Sigmoid colon (tissue), 7 donors: ENCODE measurements at places on chromosomes 3 and 15. TPM values are rescaled to one million over a fixed set of nuclear protein-coding genes. Genes with fewer than 3 reads are reported as not detected.

DNA sequence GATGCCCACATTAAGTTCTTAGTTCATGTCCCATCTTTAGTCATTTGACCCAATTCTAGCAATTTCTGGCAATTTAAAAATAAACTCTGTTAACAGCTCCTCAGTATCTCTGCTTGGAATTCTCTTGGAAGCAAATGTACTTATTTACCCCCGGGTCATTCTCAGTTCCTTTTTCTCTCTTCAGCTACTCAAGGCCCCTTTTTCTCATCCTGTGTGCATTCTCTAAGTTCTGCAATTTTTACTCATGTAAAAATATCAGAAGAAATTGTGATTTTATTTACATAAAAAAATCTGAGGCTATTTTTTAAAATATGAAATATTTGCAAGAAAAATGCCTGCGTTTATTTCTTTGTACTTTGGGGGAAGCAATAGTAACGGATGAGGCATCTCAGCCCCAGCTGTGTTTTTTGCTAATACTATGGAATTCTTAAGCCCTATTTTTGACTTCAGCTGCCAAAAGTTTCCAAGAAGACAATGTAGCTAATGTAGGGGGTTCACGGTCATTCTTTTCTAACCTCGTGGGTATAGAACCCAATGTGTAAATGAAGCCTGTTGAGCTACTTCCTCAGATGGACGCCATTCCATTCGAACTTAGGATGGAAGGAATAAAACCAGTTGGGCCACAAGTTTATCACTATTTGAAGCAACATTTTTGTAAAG lies 20.0 kb downstream of the CERS3 start:
- no peaks in the 10 kb centered on the region for H3K36me3 ChIP-seq
- no peak overlapping the region for H3K4me3 ChIP-seq
- H3K27me3 ChIP-seq, result no peaks in the 10 kb centered on the region
- no peak for DNase-seq
- no peaks in the 10 kb centered on the region for H3K4me1 ChIP-seq

DNA sequence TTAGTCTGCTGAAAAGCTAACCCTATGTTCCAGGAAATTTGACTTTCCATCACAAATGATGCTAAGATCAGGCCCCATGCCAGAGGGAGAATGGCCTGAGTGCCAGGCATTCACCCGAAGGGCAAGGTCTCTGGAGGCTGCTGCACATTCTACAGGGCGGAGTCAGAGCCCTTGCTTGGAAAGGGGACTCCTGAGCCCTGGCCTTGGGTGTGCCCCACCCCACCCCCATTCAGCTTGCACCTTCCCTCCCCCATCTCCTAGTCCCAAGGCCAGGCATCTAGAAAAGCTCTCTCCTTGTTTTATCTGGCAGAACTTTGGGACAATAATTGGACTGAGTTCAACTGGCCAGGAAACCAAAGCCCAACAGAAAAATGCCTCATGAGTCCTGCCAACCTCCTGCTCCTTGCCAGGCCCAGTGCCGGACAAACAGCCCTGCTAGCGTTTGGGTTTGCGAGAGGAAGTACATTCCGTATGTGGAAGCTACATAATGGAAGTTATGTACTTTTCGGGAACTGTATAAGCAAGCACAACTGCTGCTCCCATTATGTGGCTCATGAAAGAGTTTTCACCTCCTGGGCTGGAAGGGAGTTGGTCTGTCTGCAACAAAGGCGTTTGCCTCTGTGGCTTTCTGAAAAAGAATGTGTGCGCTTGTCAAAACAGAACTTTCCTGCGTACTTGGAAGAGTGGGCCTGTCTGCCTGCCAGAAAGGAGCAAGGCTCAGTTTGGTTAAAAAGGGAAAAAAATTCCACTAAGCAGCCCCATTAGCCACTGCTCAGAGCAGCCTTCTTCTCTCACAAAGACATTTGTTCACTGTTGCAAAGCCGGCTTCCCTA lies 321.5 kb upstream of the CTNNB1 start:
- DNase-seq, result peak; percentile 82
- no peaks in the 10 kb centered on the region for H3K36me3 ChIP-seq
- H3K27me3 ChIP-seq, result no peaks in the 10 kb centered on the region

ZBED2 gene
- polyA plus RNA-seq, result not detected

DNA sequence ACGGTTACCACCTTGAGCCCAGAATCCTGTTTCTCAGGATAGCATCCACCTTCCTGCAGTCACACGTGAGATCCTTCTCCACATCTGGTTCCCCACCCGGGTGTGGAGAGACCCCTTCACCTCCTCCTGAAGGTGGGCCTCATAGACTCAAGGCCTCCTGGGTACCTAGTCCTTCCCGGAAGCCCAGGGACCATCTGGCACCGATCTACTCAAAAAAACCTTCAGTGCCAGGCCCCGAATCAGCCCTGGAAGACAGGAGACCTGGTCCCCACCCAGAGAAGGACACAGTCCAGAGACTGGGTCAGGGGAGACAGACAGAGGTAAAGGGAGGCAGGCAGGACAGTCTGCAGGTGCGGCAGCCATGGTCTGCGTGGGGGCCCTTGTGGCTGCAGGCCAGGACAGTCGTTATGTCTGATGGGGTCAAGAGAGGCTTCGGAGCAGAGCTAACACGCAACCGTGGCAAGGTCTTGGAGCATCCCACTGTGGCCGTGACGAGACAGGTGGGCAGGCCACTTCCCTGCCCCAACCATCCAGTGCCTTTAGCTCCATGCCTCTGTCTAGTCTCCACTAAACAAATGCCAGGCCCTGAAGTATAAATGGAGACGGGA lies 112.2 kb upstream of the ABHD17C start:
- no peaks in the 10 kb centered on the region for H3K27me3 ChIP-seq
- no peak overlapping the region for H3K4me3 ChIP-seq

MYEF2 gene
- polyA plus RNA-seq, result 8.6 TPM

- no peak overlapping the region for H3K4me3 ChIP-seq
- peaks cover 10% of the 10 kb centered on the region for H3K4me1 ChIP-seq
- no peak for DNase-seq
Observed at GRCh38 chr3:23754215-23754614, 51.5 kb upstream of the UBE2E1 start.

CADM2 gene
- 1.2 TPM for polyA plus RNA-seq

- no peaks in the 10 kb centered on the region for H3K36me3 ChIP-seq
- no peak for DNase-seq
- H3K27ac ChIP-seq, result no peak overlapping the region
- H3K4me1 ChIP-seq, result peaks cover 10% of the 10 kb centered on the region
Observed at GRCh38 chr15:83604549-83604948, 49.4 kb upstream of the ADAMTSL3 start.

DNA sequence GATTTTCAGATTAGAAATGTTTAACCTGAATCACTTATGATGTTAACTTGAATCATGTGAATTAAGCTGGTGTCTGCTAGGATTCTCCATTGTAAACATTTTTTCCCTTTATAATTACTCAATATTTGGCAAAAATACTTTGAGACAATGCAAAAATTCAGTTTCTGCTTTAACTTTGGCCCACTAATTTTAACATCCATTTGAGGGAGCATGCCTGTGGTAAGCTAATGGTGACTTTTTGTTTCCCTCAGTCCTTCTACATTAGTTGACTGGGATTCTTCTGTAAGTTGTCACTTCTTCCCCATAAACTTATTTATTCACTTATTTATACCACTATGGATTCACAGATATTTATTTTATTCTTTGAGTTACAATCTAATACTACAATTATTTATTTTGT lies 59.3 kb downstream of the PIK3R4 start:
- H3K4me3 ChIP-seq, result no peak overlapping the region
- no peaks in the 10 kb centered on the region for H3K27me3 ChIP-seq
- no peak overlapping the region for H3K27ac ChIP-seq
- no peaks in the 10 kb centered on the region for H3K4me1 ChIP-seq
- H3K36me3 ChIP-seq, result peaks cover 10% of the 10 kb centered on the region

ADGRG7 gene
- 7.4 TPM for polyA plus RNA-seq

DNA sequence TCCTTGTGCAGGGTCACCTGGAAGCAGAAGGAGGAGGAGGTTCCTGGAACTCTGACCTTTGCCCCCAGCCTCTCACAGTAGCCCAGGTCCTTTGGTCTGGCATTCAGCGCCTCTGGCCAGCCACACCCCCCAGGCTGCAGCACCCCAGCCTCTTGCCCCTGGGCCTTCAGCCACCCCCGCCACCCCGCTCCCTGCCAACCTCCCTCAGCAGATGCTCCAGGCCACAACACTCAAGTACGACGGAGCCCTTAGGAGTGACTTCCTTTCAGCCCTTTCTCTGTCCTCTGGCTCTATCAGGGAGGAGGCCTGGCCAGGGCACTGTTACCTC lies 45.2 kb downstream of the GRIP2 start:
- H3K27me3 ChIP-seq, result no peaks in the 10 kb centered on the region
- no peak overlapping the region for H3K27ac ChIP-seq
- no peaks in the 10 kb centered on the region for H3K36me3 ChIP-seq
- DNase-seq, result no peak
- no peak overlapping the region for H3K4me3 ChIP-seq

DNA sequence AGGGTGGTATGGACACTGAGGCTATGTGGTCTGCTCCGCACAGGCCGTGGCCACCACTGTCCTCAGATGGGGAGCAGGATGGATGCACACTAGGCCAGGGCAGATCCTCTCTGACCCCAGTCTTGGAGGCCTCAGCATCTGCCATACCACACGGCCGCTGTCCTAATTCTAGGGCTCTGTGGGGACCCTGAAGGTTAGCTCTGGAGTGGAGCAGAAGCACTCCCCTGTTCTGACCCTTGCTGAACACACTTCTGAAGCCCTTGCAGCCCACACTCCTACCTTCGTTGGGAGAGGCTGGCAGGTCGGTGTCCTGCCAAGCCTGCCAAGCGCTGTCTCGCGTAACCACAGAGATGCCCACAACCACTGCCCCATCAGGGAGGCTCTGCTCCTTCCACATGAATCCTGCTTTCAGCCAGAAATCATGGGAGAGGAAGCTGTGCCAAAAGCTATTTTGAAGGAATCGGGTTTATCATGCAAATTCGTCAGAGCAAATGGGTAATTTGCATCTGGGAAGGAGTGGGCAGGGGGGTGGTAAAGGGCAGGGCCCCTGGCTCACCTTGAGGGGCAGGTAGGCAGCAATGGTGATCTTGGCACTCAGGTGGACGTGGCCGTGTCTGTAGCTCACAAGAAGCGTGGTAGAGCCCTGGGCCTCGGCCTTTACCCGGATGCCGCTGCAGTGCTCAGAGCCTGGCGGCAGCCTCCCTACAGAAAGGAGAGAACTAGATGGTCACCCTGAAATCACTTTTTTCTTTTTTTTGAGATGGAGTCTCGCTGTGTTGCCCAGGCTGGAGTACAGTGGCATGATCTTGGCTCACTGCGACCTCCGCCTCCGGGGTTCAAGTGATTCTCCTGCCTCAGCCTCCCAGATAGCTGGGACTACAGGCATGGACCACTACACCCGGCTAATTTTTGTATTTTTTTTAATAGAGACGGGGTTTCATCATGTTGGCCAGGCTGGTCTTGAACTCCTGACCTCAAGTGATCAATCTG lies 54.4 kb downstream of the NUP210 start:
- H3K4me1 ChIP-seq, result no peaks in the 10 kb centered on the region
- H3K27ac ChIP-seq, result no peak overlapping the region
- no peaks in the 10 kb centered on the region for H3K36me3 ChIP-seq
- H3K27me3 ChIP-seq, result no peaks in the 10 kb centered on the region
- H3K4me3 ChIP-seq, result no peak overlapping the region

- H3K4me1 ChIP-seq, result no peaks in the 10 kb centered on the region
- no peaks in the 10 kb centered on the region for H3K27me3 ChIP-seq
- H3K27ac ChIP-seq, result no peak overlapping the region
- no peak overlapping the region for H3K4me3 ChIP-seq
- H3K36me3 ChIP-seq, result peaks cover 10% of the 10 kb centered on the region
Observed at GRCh38 chr3:132486099-132486498, 68.8 kb downstream of the DNAJC13 start.

DNA sequence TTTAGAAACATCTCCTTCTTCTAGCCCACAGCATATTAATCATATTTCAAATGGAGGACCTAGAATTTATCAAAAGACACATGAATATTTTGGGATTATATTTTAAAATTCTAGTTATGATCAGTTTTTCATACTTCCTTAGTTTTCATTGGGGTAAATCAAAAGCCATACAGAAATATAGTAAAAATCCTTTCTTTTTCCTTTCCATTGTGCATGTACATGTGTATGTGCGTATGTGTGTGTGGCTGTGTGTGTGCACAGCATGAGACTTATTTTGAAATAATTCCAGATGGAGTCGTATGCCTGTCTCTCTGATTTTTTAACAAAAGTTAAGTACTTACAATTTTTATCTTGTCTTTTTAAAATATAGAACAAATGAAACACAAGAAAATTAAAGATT lies 94.5 kb downstream of the ARPP21 start:
- no peak overlapping the region for H3K4me3 ChIP-seq
- no peak for DNase-seq
- no peaks in the 10 kb centered on the region for H3K4me1 ChIP-seq

CPB1 gene
- 0.22 TPM for polyA plus RNA-seq

DNA sequence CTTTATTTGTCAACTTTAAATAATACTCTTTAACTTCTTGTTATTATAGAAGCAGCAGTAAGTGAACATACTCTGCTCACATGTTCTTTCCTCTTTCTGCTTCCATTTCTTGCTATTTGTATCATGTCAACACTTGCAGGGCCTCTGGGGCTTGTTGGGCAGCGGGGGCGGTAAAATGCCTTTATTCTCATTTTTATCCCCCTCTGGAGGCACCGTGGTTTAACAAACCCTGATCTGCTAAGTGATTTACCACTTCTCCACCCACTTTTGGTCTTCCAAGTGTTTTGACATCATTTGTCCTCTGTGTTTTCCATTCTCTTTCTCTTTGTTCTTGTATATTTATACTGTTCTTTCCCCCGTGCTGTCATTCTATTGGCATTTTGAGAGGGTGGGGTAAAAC lies 33.9 kb downstream of the SCN10A start:
- no peak for DNase-seq
- H3K4me1 ChIP-seq, result no peaks in the 10 kb centered on the region
- no peak overlapping the region for H3K4me3 ChIP-seq
- H3K36me3 ChIP-seq, result no peaks in the 10 kb centered on the region

DNA sequence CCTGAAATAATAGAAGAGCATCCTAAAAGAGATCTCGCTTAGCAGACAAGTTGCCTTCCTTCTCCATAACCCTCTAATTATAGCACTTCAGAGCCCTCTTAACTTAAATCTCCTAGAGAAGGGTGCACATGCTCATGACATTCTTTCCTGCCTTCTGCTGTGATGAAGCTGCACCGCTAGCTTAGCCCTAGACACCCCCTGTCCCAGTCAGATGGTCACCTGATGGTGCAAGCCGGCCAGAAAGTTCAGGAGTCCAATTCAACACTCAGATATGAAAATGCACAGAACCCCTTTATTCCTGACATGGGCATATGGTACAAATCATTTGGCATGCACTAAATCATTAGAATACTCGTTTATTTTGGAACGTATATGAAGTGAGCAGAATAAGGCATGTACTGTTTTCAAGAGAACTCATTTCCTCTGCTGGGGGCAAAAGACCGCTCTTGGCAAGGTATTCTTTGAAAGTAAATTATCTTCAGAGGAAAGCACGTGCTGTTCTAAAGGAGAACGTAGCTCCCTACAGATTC lies 420.4 kb upstream of the PROK2 start:
- H3K27me3 ChIP-seq, result no peaks in the 10 kb centered on the region
- no peak overlapping the region for H3K27ac ChIP-seq
- H3K4me3 ChIP-seq, result no peak overlapping the region
- DNase-seq, result no peak
- H3K36me3 ChIP-seq, result no peaks in the 10 kb centered on the region

PROK2 gene
- polyA plus RNA-seq, result 3.9 TPM
